SK-MEL-5 (cell line): ENCODE measurements at places on chromosomes 7 and 10. TPM values are rescaled to one million over a fixed set of nuclear protein-coding genes. Genes with fewer than 3 reads are reported as not detected.

Gene DAGLB
- 9.6 and 9.9 TPM in 2 replicates for total RNA-seq

Gene CCL24
- total RNA-seq = not detected in 2 replicates

Gene ANLN
- total RNA-seq = 66.7 and 67.6 TPM in 2 replicates

Gene GRID2IP
- total RNA-seq = 0.03 TPM in 1 of 2 replicates, not detected in the other

Gene RBP4
- total RNA-seq = not detected in 2 replicates

Gene VGF
- total RNA-seq = 848 and 983 TPM in 2 replicates

Gene ELN
- not detected in 2 replicates for total RNA-seq

Gene C10orf90
- 78.1 and 89.9 TPM in 2 replicates for total RNA-seq

Gene MBL2
- 0.16 TPM in 1 of 2 replicates, not detected in the other for total RNA-seq

Gene CXCL12
- 0.37 and 0.67 TPM in 2 replicates for total RNA-seq

GRCh38 chr7:93890464-93891068, at the start of gene TFPI2:
Gene TFPI2 (minus strand): TSS chr7:93890753. CDS start chr7:93890678, 75 bp downstream.
- no peak for DNase-seq

GRCh38 chr10:96626795-96627194, 40.0 kb upstream of the TM9SF3 start:
- peak; percentile 17 for DNase-seq

DNA sequence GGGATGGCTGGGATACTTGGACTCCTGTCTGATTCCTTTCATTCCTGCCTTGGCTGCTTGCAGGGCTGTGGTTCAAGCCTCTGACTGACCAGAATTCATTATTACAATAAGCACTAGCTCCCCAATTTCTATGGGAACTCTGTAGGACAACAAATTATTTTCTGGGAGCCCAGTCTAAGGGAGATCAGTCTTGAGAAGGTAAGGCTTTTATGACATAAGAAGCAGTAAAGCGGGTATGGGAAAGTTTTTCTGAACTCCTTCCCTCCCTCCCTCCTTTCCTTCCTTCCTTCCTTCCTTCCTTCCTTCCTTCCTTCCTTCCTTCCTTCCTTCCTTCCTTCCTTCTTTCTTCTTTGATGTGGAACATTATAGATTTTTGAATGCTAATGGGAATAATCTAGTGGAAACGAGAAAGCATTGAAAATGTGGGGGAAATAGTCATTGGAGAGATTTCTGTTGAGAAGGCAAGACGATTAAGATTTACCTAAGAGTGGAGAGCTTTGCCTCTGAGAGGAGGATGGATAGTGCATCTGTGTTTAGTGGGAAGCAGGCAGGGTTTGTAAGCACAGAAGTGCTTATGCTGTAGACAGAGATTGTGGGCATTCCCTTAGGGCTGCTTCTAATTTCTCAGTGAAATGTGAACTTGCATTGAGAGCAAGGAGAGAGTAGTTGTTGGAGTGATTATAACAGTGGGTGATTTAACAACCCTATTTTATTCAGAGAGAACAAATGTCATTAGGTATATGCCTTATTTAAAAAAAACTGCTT, 201.5 kb downstream of the DNAJB9 start:
- no peak for DNase-seq

GRCh38 chr10:22103701-22104470, 100.4 kb upstream of the DNAJC1 start:
- peak; percentile 17 for DNase-seq

DNA sequence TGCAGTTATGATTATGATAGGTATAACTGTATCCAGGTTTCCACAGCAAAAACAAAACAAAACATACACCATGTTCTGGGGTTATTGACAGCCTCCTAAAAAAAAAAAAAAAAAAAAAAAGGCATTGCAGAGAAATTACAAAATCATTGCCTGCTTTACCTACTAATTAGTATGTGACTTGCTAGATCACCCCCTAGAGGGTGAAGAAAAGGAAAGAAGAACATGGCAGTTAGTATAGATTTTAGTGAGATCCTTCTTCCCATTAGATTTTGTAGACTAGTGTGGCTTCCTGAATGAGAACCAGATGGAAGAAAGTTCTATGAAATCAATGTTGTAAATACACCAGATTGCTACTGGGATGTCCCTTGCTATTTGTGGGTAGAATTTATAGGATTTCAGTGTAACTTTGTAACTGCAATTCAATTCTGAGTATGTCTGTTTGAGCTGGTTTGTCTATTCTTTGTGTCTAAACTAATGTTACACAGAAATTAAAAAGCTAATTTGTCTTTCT, 24.0 kb upstream of the AGBL3 start:
- DNase-seq = no peak

- peak; percentile 65 for DNase-seq
Measured at GRCh38 chr10:86688398-86688921, 20.1 kb downstream of the LDB3 start.

DNA sequence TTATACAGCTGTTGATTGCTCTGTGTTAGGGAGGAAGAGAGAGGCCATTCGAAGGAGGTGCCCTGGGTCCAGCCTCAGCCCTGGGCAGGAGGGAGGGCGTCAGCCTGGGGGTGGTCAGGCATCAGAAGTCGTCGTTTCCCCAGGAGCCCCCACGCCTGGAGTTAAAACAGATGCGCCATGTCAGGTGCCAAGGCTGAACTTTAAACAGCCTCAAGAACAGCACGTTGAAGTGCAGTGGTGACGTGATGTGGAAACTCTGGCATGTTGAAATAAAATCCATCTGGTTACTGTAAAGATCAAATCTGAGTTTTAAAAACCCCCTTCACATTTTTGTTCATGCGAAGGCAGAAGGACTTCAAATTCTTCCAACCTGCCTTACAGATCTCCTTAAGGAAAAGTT, 128.4 kb upstream of the PPP2R2D start:
- DNase-seq = no peak

- DNase-seq = no peak
Measured at GRCh38 chr7:11243739-11244138, 270.1 kb downstream of the PHF14 start.

DNA sequence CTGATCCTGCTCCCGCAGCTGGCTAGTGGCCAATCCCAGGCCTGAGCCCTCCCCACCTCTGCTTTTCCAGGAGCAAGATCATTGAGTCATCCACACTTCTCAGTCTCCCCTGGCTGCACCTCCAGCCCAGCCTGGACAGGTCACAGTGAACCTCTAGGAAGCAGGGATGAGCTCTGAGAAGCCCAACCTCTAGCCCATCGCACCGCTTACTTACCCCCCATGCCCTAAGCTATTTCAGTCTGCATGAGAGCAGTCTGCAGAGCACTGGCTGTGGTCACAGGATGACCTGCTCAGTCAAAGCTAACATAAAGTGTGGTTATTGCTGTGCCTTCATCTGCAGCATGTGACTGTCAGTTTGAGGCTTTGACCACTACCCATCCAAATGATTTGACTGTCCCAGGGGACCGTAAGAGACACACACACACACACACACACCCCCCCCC, 129.2 kb downstream of the SORBS1 start:
- DNase-seq = no peak

DNA sequence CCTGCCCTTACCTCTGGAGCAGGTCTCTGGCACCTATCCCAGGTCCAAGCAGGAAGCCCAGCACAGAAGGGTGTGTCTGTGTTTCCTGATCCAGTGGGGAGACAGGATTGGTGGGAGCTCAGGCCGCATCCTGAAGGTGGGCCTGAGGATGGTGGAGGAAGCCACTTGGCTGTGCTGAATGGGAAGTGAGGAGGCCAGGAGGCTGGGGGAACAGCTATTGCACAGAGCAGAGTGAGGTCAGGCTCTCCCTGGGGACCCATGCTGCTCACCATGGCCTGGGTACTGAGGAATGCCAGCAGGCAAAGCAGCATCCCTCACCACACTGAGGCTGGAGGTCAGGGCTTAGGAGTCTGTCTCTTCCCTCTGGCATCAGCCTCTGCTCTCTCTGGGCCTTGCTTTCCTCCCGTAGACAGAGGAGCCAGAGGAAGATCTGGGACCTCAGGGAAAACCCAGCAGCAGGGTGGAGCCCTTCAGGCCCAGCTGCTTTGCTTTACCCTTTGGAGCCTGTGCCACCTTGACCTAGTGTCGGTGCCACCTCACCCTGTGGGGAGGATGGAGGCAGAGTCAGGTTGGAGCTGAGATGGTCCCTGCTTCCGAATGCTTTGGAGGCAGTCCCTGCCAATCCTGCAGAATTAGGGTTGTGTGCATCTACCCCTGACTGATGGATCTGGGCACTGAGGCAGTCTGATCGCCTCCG, 39.0 kb downstream of the CDH23 start:
- DNase-seq = no peak
